Activated naive CD4-positive, alpha-beta T cell treated with anti-CD3 and anti-CD28 coated beads, Interleukin-2, amount 50 U/mL, for 16 hours (primary cell): ENCODE measurements at places on chromosomes 7 and 10.
A peak's percentile ranks its signal among the peaks of the same experiment; 100 is the strongest.

DNA sequence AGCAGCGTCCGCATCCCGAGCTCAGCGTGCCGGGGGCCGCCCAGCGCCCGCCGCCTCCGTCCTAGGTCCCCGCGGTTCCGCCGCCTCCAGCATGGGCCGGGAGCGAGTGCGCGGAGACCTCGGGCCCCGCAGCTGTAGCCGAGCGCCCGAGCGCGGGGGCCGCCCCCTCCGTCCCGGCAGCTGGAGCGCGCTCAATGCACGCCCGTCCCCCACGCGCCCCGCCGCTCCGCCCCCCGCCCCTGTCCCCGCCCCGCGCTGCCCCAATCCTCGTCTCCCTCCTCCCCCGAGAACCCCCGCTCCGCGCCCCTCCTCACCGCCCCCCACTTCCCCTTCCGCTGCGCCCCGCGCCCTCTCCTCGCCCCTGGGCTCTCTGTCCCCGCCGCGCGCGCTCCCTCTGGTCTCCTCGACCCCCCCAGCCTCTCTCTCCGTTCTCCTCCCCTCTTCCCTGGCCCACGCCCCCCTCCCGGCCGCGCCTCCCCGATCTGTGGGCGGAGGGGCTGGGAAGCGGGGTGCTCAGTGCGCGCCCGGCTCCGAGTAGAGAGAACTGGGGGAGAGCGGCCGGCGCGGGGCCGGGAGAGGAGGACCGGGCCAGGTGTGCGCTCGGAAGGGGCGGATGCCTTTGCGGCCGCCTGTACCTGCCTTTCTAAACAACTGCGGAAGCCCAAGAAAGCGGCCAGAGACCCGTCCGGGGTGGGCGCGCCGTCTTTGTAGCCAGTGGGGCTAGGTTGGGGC, at the start of gene VIPR2:
VIPR2 (minus strand) TSS at position 110 of the 732 bp plus-strand sequence; CDS start at position 14, 96 bp downstream.
- DNase-seq: no peak

DNA sequence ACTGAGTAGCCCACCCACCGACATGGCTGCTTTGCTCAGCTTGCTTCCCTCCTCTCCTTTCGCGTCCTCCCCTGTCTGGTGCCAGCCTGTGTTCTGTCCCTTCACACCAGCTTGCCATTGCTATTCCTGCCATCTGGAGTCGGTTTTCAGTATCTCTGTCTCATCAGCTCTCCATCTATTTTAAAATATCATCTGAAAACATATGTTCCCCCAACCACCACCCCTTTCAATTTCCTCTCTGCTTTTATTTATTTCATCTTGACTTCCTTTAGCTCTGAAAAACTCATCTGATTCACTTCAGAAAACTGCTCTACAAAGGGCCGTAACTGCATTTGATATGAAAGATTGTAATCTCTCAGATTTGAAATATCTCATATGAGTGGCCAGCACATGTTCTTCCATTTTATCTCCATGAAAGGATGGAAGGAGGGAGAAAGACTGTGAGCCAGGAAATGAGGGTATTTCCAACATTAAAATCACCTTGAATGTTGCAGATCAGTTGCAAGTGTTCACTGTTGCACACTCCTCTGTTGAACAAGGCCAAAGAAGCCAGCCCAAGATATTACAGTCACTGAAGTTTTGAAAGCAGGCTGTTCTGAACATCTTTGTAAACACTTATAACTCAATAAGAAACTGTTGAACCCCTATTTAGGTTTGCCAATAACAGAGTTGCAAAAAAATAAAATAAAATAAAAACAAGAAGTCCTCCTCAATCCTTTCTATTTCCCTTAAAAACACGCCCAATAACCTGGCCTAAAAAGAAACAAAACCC, 202.4 kb upstream of the NEBL start:
- no peak for DNase-seq

- peak; percentile 20 for DNase-seq
Measured at GRCh38 chr7:146115851-146116520, 615 bp upstream of the CNTNAP2 start.

GRCh38 chr7:46153951-46154787, 233.1 kb upstream of the IGFBP3 start:
- DNase-seq: no peak

DNA sequence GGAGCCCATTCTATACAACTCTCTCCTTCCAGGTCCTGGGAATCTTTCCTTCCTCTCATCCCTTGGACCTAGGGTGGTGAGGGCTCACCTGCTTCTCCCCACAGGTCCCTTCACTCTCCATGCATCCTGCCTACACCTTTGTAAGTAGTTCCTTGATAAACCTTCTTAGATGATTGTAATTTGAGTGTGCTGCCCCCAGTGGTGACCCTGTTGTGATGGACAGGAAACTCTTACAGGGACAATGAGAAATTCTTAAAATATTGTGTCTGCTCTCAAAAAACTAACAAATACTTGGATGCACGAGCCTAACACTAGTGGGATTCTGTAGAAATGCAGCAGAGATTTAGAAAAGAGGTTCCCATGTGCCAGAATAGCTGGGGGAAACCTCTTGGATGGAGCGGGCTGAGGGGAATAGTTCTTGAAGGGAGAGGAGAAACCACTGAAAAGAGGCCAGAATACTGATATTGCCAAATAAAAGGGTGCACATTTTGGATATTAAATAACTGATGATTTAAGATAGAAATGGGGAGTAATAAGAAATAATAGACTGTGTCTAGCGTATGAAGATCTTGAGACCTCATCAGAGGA, 6.7 kb upstream of the PAXIP1 start:
- peak; percentile 34 for DNase-seq

- DNase-seq: no peak
Measured at GRCh38 chr10:21696302-21696701, 162.3 kb downstream of the MLLT10 start.

DNA sequence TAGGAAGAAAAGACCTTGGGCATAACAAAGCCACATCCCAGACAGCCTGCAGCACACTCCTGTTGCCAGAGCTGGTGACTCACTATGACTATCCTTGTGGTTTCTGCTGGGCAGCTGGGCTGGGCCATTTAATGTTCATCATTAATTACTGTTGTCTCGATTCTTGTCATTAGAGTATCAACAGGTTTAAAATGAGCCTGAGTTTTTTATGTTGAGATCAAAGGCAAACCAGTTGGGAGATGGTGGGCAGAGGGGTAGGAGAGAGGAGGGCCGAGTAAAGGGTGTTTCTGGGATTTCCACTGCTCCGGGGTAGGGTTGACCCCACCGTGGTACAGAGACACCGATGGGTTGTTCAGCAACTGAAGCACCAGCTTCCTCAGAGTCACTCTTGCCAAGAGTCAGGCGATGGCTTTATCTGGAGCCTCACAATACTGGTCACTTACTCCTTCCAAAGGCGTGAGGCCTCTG, 128.7 kb upstream of the LYZL1 start:
- no peak for DNase-seq

DNA sequence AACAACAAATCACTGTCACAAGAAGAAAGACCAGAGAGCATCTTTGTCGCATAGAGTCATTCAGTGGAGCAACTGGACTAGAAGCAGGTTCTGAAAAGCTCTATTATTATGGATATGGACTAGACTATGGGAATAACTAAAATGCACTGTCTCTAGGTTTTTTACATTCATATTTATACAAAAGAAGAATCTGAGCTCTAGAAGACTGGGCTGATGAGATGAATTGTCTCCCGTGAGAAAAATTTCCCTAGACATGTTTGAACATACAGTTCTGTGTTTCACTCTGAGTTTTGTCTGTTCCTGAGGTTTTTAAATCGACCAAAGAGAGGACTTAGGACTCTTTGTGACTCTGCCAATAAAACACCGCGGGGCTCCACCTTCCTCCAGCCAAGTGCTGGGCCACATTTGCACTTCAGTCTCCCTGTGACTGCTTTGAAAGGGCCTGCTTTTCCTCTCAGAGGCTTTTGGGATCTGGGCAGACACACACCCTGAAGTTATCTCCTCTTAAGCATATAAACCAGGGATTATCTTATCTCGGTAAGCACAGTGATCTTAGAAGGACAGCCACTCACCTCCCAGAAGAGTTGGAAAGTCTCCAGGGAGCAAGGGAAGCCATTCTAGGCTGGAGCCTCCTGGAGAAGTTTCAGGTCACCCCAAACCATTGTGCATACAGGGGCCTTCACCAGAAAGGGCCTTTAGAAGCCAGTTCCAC, 101.0 kb upstream of the JCAD start:
- DNase-seq: no peak

DNA sequence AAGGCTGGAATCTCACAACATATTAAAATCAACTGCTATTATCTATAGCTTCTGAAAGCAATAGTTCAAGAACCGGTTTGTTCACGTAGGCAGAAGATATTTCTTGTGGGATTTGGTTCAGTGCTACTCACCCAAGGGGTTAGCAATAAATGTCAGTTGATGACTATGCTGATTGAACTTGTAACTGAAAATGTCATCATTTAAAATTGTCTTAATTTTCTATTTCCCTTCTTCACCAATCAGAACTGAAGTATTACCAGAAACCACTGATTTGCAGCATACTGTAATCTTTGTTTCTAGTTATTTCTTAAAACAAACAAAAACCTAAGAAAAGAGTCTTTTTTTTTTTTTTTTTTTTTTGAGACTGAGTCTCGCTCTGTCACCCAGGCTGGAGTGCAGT, 46.1 kb downstream of the CPEB3 start:
- DNase-seq: no peak

- DNase-seq: no peak
Measured at GRCh38 chr10:5583525-5584175, 58.9 kb downstream of the CALML3 start.

DNA sequence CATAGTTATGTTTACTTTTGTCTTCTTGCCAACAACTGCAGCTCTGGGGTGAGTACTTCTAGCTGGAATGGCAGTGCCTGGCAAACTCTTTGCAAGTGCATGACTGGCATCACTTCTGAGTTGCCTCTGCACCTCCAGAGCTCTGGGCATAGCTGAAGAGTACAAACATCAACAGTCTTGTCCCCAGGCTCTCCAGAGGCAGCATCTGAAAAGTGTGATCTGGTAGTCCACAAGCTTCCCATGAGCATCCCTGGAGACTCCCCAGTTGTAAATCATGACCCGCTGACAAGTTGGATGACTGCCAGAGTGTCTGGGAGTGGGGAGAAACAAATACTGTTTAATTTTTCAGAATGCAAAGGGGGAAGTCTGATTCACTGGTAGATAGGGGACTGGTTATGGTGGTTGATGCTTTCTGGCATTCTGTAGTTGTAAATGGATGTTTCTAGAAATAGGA, 138.9 kb upstream of the CDK13 start:
- DNase-seq: no peak

DNA sequence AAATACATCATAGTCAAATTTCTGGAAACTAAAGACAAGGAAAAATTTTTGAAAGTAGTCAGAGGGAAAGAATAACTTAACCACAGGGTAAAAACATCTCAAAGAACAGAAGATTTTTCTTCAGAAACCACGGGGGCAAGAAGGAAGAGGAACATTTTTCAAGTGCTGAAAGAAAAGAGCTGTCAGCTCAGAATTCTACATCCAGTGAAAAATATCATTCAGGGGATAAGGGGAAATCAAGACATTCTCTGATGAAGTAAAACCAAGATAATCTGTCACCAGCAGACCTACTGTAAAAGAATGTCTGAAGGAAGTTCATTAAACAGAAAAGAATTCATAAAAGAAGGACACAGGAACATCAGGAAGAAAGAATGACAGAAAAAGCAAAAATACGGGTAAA, 111.2 kb upstream of the TMEM72 start:
- DNase-seq: no peak

GRCh38 chr7:99835189-99835588, 7.4 kb downstream of the CYP3A43 start:
- no peak for DNase-seq

DNA sequence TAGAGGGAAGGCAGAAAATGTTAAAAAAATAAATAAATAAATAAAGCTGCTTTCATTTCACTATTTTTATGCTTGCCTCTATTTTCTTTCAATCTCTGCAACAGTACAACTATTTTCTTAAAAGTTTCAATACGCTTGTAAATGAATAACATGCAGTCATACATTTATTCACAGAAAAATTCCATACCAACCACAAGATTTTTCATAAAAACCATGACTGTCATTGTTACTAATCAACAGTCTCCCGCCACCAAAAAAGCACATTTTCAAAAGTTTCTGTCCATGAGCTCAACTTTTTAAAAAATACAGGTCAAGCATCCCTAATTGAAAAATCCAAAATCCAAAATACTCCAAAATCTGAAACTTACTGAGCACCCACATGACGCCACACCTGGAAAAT, 5.3 kb downstream of the PARD3 start:
- no peak for DNase-seq

DNA sequence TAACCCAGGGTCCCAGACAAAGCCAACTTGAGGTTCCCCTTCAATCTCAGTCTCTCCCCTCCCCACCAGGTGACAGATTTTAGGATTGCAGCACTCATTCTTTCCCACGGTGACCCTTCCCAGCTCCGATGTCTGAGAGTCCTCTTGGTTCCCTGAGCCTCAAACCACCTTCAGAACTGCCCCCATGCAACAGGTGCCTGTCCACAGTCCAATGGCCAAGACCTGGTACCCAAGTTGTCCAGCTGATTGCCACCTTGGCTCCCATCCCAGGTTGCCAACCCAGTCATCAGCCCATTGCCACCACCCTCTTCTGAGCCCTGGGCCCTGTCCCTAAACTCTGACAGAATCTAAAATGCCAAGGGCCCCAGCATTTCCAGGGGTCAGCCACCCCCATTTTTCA, 53.5 kb downstream of the SLIT1 start:
- DNase-seq: no peak
